ENCODE measurements at places on chromosomes 11 and 22.

DNA sequence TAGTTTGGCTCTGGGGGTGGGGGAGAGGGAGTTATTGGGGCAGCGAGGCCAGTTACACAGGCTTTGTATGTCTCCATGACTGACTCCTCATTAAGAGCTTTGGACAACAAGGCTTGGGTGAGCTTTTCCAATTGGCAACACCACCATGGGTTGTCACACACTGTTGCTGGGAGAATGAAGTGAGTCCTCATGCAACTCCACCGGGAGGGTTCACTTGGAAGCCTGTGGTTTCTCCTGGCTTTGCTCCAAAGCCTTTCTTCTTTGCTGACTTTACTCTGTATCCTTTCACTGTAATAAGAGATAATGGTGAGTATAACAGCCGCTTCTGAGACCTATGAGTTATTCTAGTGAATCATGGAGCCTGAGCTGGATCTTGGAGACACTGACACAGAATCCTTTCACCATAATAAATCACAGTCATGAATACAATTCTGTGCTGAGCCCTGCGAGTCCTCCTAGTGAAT, 24.9 kb downstream of the EIF3F start:
- no peak for DNase-seq

- DNase-seq = no peak
Measured at GRCh38 chr11:27248576-27249509, 114.2 kb downstream of the CCDC34 start.

GRCh38 chr11:68598816-68599653, 85.3 kb upstream of the GAL start:
- no peak for DNase-seq

- peak; percentile 4 for DNase-seq
Measured at GRCh38 chr11:73227571-73228211, 9.6 kb downstream of the P2RY2 start.

GRCh38 chr11:121426476-121427399, 25.4 kb upstream of the SORL1 start:
- DNase-seq = peak; percentile 89

DNA sequence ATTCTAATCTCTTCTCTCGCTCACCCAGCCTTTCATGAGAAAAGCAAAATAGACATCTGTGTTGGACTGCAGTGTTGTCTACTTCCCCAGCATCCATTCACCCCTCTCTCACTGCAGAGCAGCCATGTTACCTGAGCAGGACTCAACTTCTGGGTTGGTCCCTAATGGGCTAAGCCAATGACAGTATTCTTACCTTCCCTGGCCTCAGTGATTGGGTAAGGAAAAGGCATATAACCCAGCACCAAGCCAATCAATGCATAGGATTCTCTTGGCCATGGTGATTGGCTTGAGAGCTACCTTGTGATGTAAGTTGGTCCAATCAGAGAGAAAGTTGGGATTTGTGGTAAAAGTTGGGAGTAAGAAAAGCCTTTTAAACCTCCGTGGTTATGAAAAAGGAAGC, 99.8 kb upstream of the NECTIN1 start:
- DNase-seq = no peak

DNA sequence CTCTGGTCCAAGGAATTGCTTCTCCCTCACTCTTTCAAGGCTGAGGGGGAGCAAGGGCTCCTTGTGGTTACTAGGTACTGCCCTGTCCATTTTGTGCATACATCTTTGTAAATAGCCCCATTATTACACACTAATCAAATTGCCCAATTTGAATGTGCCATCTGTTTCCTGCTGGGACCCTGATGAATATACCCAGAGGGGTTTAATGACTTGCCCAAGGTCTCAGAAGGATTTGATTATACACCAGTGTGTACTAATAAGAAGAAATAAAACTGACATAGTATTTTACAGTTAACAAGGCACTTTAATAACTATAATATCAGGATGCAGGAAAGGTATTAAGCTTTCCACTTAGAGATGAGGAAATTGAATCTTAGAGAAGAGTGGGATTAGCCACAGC, 64.6 kb upstream of the PTPRJ start:
- no peak for DNase-seq

DNA sequence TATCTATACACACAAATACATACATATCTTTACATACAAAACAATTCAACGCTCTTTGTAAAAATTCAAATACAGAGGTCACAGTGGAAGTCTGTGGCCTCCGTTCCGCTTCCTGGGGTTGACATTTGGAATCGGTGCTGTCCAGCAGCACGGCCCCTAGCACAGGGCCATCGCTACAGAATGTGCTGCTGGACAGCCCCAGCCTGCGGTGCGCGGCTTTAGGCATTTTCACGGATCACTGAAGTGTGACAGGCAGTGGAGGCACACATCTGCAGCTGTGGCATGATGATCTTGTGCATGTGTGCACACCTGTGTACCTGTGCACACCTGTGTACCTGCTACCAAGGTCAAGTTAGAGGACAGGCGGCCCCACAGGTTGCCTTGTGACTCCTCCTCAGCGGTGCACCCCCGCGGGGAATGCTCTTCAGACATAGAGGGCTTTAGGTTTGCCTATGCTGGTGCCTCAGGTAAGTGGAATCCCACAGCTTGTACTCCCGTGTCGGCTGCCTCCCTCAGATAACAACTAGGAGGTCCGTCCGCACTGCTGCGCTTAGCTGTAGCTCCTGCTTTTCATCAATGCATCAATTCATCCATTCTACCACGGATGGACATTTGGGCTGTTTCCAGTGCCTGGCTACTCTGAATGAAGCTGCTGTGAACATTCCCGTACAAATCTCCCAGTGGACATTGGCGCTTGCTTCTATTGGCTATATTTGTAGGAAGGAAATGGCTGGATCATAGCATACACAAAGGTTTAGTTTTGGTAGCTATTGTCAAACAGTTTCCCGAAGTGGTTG, 29.9 kb downstream of the GAL start:
- no peak for DNase-seq

DNA sequence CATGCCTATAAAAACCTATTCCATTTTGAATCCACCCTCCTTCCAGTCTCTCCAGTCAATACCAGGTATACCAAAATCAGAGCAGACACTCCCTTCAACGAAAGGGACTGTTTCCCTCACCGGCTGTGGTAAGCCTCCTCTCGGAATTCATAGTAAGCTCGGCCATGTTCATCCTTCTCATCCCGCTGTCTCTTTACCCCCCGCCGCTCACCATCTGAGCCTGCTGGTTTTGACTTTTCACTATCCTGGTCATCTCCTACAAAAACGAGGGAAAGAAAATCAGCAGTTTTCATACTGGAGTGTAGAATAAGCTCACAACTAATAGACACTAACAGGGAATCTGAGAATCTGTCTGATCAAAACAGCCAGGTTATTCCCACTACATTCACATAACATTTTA, 3.1 kb downstream of the HNRNPUL2 start:
- DNase-seq = no peak

- DNase-seq = no peak
Measured at GRCh38 chr11:8775734-8776133, 93.1 kb downstream of the RPL27A start.

Measured in aorta (tissue), 5 donors.